ENCODE measurements at places on chromosomes 5 and 9.

- DNase-seq = no peak
Observed at GRCh38 chr9:15543047-15543813, 9.6 kb upstream of the CCDC171 start.

DNA sequence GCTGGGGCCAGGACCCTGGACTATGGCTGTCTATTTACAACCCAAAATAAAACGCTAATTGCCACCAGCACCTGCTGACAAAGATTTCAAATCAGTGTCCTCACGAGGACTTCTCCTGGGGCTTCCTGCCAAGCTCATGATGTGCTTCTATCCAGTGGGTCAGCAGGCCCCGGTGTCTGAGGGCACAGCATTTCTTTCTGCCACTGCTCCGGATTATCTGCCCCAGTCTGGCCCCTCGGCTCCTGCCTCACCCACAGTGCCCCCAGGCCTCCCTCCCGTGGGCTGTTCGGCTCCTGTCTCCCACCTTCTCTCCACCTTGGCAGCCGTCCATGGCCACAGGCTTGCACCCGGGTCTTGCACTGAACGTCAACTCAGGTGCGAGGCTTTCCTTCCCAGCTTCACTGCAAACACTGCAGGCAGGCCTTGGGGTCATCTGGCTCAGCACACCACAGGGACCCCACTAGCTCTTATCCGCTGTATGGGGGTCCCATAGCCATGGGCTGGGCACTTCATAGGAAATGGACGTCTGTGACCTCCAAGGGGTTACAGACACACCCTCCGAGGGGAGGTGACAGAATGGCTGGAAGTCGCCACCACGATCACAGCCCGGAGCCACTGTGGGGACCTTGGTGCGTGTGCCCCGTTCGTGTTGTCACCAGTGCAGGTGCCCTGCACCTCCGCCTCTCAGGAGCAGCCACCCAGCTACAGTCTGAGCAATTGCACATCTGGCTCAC lies 43.8 kb upstream of the FCN1 start:
- no peak for DNase-seq

GRCh38 chr9:121667214-121667613 lies 15.8 kb downstream of the DAB2IP start:
- no peak for DNase-seq

GRCh38 chr5:142974409-142974808 lies 204.2 kb downstream of the ARHGAP26 start:
- DNase-seq = no peak

DNA sequence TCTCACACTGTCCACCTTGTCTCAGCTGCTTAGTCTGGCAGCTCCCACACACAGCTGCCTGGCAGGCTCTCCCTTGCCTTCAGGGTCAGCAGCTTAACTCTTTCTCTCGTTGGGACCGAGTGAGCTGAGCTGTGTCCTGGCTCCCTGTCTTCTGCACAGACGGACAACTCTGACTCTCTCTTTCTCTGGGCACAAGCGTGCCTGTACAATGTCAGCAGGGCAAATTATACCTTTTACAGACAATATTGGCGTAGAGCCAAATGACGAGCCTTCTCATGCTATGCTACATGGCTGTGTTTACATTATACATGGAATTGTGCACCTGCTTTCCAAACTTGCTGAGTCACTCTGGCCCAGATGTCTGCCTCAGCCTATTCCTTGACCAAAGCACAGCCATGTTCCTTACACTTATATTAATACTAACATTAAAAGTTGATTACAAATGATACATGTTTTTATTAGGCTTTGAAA lies 188.6 kb downstream of the CYLC2 start:
- no peak for DNase-seq

- DNase-seq = no peak
Observed at GRCh38 chr9:137007108-137007815, 10.9 kb upstream of the CLIC3 start.

DNA sequence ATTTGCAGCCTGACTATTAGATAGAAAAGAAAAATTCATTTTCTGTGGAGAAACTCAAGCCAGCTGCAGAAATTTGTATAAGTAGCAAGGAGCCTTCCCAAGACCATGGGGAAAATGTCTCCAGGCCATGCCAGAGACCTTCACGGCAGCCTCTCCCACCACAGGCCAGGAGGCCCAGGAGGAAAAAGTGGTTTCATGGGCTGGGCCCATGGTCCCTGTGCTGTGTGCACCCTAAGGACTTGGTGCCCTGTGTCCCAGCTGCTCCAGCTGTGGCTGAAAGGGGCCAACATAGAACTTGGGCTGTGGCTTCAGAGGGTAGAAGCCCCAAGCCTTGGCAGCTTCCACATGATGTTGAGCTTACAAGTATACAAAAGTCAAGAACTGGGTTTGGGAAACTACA lies 73.3 kb upstream of the TTC23L start:
- DNase-seq = no peak

GRCh38 chr9:77978086-77978781 lies 53.4 kb downstream of the GNAQ start:
- DNase-seq = no peak

DNA sequence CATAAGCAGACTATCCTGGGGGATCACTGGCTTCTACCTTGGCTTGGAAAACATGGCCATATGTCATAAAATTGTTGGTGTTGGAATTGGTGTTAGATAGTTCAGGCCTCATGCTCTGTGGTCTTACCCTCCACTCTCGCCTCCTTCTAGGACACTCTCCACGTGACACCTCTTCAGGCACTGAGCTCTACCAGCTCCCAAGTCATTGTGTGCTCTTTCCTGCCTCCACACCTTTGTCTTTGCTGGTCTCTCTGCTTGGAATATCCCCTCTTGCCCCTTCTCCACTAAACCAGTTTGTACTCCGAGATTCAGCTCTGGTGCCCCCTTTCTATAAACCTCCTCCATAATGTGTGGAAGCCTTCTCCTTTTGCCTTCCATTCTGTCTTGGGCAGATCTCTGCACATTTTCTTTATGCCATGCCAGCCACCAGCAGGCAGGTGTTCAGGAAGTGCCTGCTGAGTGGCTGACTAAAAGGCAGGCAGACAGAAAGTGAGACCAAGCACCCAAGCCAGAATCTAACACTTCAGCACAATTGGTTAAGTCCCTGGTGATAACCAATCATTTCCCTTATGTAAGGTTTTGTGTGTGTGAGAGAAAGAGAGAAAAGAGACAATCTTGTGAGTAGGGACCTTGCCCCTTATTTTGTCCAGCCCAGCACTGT lies 37.7 kb downstream of the SAR1B start:
- DNase-seq = peak; percentile 31

- DNase-seq = no peak
Observed at GRCh38 chr5:96780626-96781025, 27.1 kb downstream of the ERAP1 start.

DNA sequence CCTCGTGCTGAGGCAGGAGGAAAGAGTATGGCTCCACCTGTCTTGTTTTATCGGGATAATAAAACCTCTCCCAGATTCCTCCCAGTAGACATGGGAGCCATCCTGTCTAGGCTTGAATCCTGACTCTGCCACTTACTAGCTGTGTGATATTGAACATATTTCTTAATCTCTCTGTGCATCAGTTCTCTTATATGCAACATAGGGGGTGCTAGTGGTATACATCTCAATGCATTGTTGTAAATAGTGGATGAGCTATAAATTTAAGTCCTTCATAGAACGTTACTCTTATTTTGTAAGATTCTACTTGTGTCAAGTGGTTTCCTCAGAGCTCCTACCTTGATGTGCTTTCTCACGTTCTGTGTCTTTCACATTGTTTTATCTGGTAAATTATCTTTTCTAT lies 417.7 kb upstream of the POU5F2 start:
- no peak for DNase-seq

- no peak for DNase-seq
Observed at GRCh38 chr5:164191240-164191639, 685.8 kb downstream of the MAT2B start.

DNA sequence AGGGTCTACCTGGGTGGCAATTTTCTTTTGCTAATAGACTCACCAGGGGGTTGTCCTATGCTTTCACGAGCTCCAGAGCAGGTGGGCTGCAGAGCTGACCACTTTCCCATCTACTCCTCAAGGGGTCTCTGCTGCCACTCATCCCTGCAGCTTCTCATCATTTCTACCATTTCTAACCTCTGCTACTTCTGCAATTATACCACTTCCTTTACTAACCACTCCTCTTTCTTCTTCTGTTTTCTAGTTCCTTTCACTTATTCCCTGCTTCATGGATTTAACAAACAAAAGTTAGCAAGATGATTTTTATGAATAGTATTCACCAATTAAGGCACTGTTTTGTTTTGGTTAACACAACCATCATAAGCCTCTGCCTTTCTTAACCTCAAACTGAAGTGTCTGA lies 34.5 kb upstream of the NIPBL start:
- no peak for DNase-seq

DNA sequence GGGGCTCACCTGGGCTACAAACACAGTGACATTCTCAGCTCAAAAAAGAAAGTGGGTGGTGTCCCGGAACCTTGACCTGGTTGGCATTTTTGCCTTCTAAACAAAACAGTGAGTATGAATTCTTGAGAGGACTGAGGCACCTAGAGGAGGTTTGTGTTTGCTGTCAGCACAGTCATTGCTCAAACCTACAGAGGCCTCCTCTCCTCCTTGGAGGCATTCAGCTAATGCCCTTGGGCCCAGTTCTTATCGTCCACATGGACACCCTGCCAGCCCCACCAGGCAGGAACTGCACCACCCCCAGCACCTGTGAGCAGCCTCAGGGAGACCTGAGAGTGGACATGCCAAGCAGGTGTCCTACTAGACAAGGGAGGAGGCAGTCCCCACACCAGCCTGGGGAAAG lies 156.7 kb downstream of the SYK start:
- DNase-seq = no peak

- no peak for DNase-seq
Observed at GRCh38 chr5:100566382-100567141, 31.4 kb downstream of the FAM174A start.

GRCh38 chr9:116141864-116142561 lies 11.6 kb upstream of the PAPPA start:
- DNase-seq = no peak

DNA sequence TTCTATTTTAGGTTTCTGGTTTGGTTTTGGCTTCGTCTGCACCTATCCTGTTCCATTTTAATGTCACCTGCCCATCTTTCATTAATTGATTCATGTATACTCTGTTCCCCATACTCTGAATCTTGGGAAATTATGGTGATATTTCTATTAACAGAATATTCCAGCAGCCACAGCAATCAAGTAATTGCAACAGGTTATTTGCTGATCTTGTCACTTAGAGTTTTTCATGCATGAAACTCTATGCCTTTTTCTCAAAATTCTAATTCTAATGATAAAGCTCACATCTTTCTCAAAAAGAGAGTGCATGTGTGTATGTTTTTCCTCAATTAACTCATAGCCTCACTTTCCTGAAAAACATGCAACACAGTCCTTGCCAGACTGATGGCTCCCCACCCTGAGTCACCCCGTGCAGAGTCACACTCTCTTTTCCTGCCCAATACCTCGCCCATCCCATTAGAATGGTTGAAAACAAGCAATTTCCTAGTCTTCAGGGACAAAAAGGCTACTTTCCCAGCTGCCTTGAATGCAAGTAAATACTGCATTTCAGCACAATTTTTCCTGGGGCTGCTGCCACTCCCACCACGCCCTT lies 15.6 kb downstream of the GFRA3 start:
- no peak for DNase-seq

- no peak for DNase-seq
Observed at GRCh38 chr9:107683566-107683965, 194.0 kb upstream of the KLF4 start.

DNA sequence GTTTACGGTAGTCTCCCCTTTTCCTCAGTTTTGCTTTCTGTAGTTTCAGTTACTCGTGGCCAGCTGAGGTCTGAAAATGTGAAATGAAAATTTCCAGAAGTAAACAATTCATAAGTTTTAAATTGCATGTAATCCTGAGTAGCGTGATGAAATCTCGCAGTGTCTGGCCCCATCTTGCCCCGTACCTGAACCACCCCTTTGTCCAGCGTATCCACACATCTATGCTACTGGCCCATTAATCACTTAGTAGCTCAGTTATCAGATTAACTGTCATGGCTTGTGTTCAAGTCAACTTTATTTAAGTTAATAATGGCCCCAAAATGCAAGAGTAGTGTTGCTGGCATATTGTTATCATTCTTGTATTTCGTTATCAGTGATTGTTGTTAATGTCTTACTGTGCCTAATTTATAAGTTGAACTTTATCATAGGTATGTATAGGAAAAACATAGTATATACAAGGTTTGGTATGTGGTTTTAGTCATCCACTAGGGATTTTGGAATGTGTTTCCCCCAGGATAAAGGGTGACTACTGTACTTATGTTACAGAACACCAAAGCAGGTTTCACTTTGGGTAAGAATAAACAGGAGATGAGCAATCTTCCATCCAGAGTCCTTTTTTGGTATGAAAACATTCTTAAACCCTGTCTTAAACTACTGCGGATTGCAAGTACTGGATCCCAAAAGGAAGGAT lies 118.4 kb upstream of the KCNN2 start:
- DNase-seq = no peak

GRCh38 chr9:35910613-35911359 lies 1.5 kb downstream of the SPAAR start:
- peak; percentile 66 for DNase-seq

GRCh38 chr5:172790496-172790889 lies 19.5 kb upstream of the DUSP1 start:
- no peak for DNase-seq

DNA sequence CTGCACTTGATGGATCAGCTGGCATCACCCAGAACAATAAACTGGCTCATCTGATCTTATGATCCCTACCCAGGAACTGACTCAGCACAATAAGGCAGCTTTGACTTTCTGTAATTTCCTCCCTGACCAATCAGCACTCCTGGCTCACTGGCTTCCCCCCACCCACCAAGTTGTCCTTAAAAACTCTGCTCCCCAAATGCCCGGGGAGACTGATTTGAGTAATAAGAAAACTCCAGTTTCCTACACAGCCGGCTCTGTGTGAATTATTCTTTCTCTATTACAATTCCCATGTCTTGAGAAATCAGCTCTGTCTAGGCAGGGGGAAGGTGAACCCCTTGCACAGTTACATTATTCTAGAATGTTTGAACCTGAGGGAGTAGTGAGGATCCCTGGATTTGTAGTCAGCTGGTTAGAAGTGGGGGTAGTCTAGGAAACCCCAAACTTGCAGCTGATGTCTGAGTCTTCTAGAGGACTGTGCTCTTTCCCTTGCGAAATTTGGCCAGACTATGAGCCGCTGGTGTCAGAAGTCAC lies 111.7 kb upstream of the NEK6 start:
- DNase-seq = no peak

GRCh38 chr9:27861887-27862286 lies 288.6 kb upstream of the C9orf72 start:
- DNase-seq = no peak

- no peak for DNase-seq
Observed at GRCh38 chr5:140220032-140220697, 45.2 kb downstream of the CYSTM1 start.

GRCh38 chr5:76590027-76590426 lies 33.2 kb downstream of the F2RL2 start:
- no peak for DNase-seq

DNA sequence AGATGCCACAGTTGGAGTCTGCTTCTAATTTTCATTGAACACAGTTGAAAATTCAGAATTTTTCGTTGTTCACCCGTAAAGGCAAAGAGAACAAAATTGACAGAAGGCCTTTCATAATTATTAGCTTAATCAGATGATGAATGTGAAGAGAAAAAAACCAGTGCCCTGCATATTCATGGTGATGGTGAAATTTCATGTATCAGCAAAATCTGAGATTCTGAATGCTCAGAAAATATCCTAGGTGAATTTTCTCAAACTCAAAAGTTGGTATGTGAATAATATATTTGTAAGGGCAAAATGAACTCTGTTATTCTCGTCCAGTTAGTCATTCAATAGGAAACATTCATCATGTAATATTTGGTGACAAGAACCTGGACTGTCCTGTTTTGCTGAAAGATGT lies 135.9 kb upstream of the DHFR start:
- no peak for DNase-seq
